Germinal center (tissue), 1 donor: ENCODE measurements at places on chromosomes 12 and 14.
A peak's percentile ranks its signal among the peaks of the same experiment; 100 is the strongest.

DNA sequence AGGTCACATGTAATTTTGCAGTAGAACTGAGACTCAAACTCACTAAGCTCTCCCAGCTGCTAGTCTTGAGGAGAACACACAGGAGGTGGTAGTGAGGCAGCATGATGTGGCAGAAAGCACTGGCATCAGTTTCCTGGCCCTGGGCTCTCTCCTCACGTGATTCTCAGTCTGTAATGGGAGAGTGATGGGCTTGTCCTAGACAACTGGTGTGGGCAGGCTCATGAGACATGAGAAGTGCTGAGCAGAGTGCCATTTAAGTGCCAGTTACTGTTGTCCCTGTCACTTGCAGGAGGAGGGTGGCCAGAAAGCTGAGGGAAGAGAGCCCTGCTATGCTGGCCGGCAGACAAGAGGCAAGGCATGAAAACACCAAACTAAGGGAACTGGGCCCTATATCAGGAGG is 48.5 kb upstream of the OVCH1 start:
- no peak for DNase-seq

- no peak for DNase-seq
Observed at GRCh38 chr12:110548678-110549077, 34.4 kb downstream of the PPTC7 start.

DNA sequence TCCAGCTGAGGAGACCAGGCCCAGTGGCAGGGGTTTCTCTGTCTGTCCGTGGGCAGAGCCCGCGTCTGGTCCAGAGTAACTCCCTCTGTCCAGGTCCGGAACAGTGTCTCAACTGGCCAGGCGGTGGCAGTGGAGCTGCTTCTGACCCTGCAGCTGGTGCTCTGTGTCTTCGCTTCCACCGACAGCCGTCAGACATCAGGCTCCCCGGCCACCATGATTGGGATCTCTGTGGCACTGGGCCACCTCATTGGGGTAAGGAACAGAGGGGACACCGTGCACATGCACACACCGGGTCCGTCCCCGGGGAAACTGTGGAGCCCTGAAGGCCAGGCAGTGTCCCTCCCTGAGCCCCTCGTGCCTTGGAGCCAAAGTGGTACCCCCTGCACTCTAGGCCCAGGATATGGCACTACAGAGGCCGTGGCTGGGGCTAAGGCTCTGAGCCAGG is 1.5 kb downstream of the AQP6 start:
- DNase-seq: no peak

DNA sequence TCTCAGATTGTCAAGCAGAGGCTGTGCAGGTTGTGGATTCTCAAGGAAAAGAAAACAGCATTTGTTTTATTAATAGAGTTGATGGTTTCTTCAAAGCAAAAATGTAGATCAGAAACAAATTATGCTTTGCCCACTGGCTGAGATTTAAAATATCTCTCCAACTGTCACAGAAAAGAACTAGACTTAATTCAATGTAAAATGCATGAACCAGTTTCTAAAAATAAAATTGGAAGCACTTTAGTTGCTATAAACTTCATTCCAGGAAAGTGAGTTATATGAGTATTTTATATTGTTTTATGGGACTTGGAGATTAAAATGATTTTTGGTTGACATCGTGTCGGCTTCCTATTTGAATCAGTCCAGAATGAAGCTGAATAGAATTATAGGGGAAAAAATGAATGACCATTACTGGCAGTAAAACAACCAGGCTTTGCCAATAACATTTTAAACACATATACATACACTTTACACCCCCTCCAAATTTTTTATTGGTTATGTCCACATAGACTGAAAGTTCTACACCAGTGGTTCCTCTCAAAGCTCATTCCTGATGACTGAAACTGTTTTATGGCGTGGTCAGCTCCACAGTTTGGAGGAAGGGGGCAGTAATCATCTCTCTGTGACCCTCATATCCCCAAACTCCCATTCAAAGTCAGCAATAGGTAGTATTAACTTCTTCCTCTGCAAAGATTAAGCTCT is 55.5 kb upstream of the DAAM1 start:
- DNase-seq: no peak

- no peak for DNase-seq
Observed at GRCh38 chr12:76764856-76765255, 941 bp downstream of the ZDHHC17 start.

GRCh38 chr14:77043984-77044485 is 15.5 kb upstream of the IRF2BPL start:
- no peak for DNase-seq

GRCh38 chr14:73176685-73177084 is 40.4 kb downstream of the PSEN1 start:
- DNase-seq: no peak

GRCh38 chr12:14418451-14418890 is 53.0 kb downstream of the ATF7IP start:
- DNase-seq: no peak

DNA sequence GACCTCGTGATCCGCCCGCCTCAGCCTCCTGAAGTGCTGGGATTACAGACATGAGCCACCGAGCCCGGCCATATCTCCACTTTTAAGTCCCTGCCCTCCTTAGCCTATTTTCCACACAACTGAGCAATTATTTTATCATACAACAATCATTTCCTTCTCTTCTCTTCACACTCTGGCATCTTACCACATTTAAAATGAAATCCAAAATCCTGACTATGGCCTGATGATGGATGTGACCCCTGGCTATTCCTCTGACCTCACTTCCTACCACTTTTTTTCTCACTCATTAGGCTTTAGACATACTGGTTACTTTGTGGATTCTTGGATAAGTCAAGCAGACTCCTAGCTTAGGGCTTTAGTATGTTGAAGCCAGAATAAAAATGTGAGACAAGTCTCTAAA is 21.9 kb upstream of the EID3 start:
- no peak for DNase-seq

DNA sequence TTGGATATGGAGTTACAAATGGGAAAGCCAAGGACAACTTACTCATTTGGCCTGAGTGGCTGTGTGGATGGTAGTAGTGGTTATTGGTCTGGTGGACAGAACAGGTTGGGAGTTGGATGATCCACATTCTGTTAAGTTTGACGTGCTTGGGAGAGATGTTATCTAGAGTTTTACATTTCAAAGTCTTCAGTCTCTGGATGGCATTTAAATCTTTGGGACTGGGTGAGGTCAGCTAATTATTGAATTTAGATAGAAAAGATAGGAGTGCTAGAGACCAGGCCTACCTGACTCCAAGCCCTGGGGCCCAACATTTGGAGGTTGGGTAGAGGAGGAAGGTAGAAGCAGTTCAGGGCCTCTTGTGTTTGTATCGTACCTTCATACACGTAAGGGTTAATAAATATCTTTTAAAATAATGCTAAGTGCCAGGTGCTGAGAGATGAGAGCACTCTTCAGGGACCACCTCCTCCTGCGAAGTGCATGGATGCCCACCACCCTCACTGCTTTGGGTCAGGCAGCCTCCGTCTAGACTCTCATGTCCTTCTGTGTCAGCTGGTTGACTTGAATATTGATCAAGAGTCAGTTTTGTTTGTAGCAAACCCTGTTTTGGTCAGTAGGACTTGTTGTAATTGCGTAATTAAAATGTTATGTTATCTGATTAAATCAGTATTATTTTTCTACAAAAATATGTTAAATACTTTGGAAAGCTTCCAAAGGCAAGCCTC is 460.4 kb upstream of the RGS6 start:
- no peak for DNase-seq

GRCh38 chr12:55724226-55724939 is 4.2 kb downstream of the RDH5 start:
- DNase-seq: peak; percentile 68

DNA sequence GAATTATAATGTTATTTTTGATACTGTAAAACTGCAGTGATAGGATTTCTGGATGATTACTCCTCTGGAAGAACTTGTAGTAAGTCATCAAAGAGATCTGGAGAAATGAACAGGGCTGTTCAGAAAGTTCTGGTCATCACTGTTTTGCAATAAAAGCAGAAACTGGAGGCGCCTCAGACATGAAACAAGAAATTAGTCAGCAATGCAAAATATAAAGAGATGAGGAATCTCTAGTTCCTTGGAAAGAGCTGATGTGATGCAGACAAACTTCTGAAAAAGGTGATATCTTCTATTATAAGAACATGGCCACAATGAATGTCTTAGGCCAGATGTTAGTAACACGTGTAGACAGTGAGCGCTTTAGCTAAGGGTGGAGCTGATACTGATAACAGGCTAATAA is 9.5 kb downstream of the ACIN1 start:
- no peak for DNase-seq

GRCh38 chr12:34605955-34606748 is 583.9 kb downstream of the ALG10 start:
- no peak for DNase-seq

- no peak for DNase-seq
Observed at GRCh38 chr14:33052943-33053342, 114.3 kb downstream of the NPAS3 start.

GRCh38 chr14:61150851-61151250 is 130.3 kb downstream of the TMEM30B start:
- DNase-seq: no peak

- DNase-seq: no peak
Observed at GRCh38 chr12:112850383-112850782, 56.4 kb upstream of the OAS1 start.

DNA sequence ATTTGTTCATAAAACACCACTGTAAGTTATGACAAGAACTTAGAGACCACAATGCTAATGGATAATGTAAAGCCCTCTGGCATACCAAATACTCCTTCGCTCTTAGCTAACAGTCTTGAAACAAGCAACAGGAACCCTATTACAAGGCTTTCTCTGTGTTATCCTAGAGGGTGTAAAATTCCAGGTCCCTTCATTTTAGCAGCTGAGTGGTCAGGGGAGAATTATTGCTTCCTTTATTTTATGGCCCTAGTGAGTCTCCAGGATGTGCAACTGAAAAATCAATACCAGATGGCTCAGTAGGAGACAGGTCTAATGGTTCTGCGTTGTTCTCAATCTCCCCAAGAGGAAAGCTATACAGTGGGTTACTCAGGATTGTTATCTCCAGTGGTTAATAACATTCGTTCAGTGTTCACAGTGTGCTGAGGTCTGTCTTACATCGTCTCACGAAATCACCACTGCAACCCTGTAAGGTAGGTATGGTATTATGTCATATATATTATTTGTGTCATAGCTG is 172.7 kb upstream of the CNOT2 start:
- DNase-seq: no peak

DNA sequence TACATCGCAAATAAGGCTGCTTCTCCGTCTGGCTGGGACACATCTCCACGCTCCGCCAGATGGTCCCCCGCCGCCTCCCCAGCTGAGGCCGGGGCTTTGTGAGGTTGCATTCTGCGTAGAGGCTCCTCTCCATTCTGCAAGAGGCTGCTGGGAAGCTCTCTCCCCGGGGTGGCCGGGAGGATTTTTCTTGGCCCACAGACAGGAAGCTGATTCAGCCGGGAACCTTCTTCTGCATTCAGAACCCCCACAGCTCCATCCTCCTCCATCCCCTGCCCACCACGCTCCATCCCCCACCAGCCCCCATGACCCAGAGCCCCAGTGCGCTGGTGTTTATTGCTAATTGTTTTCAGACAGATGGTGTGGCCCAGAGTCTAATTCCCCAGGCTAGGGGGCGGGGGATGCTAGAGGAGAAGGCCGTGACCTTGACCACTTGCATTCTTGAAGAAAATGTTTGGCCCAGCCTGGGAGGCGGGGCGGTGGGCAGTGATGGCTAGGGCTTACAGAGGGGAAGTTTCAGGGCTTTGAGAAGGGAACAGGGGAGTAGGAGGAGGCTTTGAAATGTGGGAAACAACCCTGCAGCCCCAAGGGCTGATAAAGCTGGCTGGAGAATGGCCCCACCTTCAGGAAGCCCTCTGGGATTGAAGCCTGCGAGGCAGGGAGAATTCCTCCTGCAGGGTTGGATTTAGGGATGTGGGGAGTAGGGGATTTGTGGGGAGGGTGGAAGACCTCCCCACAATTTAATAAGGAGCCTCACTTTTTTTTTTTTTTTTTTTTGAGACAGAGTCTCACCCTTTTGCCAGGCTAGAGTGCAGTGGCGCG is 88.5 kb upstream of the NCOR2 start:
- no peak for DNase-seq

GRCh38 chr12:109999649-109999971 is 380 bp downstream of the ANKRD13A start:
- DNase-seq: no peak

DNA sequence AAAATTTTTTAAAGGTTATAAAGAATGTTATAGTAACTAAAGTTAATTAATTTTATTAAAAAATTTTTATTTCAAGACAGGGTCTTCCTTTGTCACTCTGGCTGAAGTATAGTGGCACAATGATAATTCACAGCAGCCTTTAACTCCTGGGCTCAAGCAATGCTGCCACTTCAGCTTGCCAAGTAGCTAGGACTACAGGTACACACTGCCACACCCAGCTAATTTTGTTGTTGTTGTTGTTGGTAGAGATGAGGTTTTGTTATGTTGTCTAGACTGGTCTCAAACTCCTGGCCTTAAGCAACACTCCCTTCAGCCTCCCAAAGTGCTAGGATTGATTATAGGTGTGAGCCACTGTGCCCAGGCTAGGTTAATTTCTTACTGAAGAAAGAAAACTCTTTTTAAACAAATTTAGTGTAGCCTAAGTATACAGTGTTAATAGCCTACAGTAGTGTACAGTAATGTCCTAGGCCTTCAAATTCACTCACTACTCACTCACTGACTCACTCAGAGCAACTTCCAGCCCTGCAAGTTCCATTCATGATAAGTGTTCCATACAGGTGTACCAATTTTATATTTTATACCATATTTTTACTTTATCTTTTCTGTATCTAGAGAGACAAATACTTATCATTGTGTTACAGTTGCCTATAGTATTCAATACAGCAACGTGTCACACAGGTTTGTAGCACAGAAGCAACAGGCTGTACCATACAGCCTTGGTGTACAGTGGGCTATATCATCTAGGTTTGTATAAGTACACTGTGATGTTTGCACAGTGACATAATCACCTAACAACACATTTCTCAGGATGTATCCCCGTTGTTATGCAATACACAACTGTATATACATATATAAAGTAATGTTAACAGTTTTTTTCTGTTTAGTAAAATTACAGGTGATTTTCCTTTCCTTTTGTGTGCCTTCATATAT is 24.7 kb upstream of the DNAAF2 start:
- DNase-seq: no peak

GRCh38 chr14:88798156-88798555 is 5.4 kb upstream of the EML5 start:
- DNase-seq: no peak

DNA sequence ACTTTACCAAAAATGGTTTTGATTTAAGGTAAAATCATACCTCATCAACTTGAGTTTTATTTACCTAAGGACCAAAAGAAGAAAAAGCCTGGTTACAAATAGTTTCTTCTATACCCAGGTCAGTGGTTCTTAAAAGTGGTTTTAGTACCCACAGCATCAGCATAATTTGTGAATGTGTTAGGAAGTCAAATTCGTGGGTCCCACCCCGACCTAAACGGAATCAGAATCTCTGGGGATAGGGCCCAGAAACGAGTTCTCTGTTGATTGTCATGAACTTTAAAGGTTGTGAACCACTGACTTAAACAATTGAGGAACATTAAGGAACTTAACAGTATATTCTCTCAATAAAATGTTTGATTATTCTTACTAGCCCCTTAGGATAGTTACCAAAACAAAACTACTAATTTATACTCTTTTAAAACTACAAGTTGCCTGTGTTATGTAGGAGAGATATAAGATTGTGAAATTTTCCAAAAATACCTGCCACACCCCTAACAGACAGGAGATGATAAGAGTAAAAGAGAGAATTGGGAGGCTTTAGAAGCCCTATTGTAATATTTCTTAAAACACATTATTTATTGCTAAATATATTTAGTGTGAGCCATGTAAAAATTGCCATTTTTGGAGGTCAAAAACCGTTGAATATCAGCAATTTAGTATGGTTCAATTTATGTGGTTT is 669 bp upstream of the SLC25A21 start:
- no peak for DNase-seq
